ENCODE measurements at places on chromosomes 6 and 20. TPM values are rescaled to one million over a fixed set of nuclear protein-coding genes. Genes with fewer than 3 reads are reported as not detected.

WFDC10B gene
- not detected for total RNA-seq

SIRPG gene
- 0.28 TPM for total RNA-seq

REM1 gene
- 1.7 TPM for total RNA-seq

UBE2C gene
- 3.9 TPM for total RNA-seq

PCSK2 gene
- total RNA-seq = 0.51 TPM

GRCh38 chr20:50915424-50915823 is 15.8 kb downstream of the ADNP start:
- H3K4me3 ChIP-seq = no peak overlapping the region
- peaks cover 35% of the 10 kb centered on the region for H3K4me1 ChIP-seq
- no peak overlapping the region for H3K27ac ChIP-seq
- peaks cover 2% of the 10 kb centered on the region for H3K36me3 ChIP-seq

DNA sequence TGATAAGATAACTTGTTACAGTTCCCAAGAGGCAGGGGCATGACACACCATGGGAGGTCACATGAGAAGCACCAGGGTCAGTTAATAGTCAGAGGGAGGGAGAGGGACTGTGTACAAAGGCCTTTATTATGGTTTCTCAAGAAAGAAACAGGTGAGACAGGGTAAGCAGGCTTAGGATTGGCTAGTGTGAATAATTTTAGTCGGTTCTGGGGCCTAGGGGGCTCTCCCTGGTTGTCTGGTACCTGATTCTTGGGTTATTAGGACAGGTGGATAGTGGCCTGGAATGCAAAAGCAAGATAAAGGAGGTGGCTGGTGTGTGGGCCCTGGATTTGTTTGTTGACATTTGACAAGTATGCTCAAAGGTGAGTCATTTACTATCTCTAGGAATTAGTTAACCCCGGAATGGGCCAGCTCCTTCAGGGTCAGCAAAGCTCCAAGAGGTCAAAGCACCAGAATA is 49.4 kb upstream of the MCUR1 start:
- H3K4me1 ChIP-seq = no peaks in the 10 kb centered on the region
- peaks cover 9% of the 10 kb centered on the region for H3K27me3 ChIP-seq
- no peak overlapping the region for H3K4me3 ChIP-seq

- H3K27ac ChIP-seq = no peak overlapping the region
- no peaks in the 10 kb centered on the region for H3K27me3 ChIP-seq
- DNase-seq = no peak
- H3K36me3 ChIP-seq = no peaks in the 10 kb centered on the region
- no peaks in the 10 kb centered on the region for H3K4me1 ChIP-seq
Observed at GRCh38 chr6:15801912-15802311, 139.1 kb upstream of the DTNBP1 start.

GRCh38 chr6:89184344-89184743 is 32.8 kb downstream of the GABRR1 start:
- H3K36me3 ChIP-seq = no peaks in the 10 kb centered on the region
- peaks cover 2% of the 10 kb centered on the region for H3K4me1 ChIP-seq
- DNase-seq = no peak
- H3K27ac ChIP-seq = no peak overlapping the region

DNA sequence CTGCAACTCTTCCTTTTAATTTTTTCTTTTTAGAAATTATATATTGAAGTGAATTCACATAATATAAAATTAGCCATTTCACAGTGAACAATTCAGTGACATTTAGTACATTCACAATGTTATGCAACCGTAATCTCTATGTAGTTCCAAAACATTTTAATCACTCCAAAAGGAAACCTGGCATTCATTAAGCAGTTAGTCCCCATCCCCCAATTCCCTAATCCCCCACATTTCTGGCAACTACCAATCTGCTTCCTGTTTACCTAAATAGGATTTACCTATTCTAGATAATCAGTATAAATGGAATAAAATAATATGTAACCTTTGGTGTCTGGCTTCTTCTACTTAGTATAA is 8.5 kb upstream of the DDX27 start:
- H3K4me3 ChIP-seq = no peak overlapping the region
- H3K27ac ChIP-seq = no peak overlapping the region
- H3K4me1 ChIP-seq = no peaks in the 10 kb centered on the region
- DNase-seq = no peak

- H3K36me3 ChIP-seq = no peaks in the 10 kb centered on the region
- no peak overlapping the region for H3K27ac ChIP-seq
- no peaks in the 10 kb centered on the region for H3K27me3 ChIP-seq
- no peaks in the 10 kb centered on the region for H3K4me1 ChIP-seq
Observed at GRCh38 chr6:157984128-157984527, 2.5 kb downstream of the SYNJ2 start.

DNA sequence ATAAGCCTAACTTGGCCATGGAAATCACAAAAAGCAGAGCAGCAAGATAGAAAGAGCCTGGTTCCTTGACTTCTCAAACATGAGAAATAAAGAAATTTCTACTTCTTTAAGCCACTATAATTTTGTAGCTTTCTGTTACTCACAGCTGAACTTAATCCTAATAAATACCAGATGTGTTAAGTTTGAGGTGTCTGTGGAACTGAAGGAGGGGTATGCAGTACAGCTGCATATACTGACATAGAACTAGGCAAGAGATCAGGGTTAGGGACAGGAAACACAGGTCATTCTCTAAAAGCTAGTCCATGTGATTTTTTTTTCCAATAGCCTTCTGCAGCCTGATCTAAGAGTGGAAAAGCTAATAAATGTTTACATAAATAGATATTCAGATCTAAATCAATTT is 123.9 kb downstream of the COL12A1 start:
- H3K36me3 ChIP-seq = no peaks in the 10 kb centered on the region
- no peaks in the 10 kb centered on the region for H3K4me1 ChIP-seq
- no peak for DNase-seq
- H3K4me3 ChIP-seq = no peak overlapping the region
- H3K27me3 ChIP-seq = no peaks in the 10 kb centered on the region
- H3K27ac ChIP-seq = no peak overlapping the region

DNA sequence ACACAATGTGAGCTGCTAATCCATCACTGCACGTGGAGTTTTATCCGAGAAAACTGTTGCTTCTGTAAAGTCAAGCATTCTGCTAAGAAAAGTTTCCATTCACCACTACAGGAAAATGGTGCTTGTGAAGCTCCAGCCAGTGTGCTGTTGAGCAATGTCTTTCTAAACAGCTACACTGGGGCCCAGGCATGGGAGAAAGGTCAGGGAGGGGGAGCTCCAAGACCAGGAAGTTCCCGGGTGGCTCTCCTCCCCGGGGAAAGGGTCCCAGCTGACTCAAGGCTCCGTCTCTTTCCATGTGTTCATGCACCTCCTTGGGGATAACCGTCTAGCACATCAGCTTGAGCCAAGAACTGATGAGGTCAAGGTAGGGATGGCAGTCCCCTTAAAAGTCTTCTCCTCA is 20.5 kb downstream of the RPP40 start:
- no peak overlapping the region for H3K27ac ChIP-seq
- H3K4me3 ChIP-seq = no peak overlapping the region
- no peak for DNase-seq
- H3K36me3 ChIP-seq = no peaks in the 10 kb centered on the region
- no peaks in the 10 kb centered on the region for H3K4me1 ChIP-seq

DNA sequence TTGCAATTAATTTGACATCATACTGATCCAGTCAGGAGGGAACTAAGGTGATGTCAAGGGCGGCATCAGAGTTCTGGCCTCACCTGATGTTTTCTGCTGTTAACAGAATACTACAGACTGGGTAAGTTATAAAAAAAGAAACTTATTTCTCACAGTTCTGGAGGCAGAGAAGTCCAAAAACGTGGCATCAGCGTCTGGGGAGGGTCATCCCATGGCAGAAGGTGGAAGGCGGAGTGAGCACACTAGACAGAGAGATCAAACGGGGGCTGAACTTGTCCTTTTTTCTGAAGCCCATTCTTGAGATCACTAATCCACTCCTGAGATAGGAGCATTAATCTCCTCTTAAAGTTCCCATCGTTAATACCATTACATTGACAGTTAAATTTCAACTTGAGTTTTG is 3.3 kb upstream of the MTCH1 start:
- H3K27ac ChIP-seq = no peak overlapping the region
- no peaks in the 10 kb centered on the region for H3K27me3 ChIP-seq
- peaks cover 7% of the 10 kb centered on the region for H3K4me1 ChIP-seq
- H3K4me3 ChIP-seq = no peak overlapping the region
- no peaks in the 10 kb centered on the region for H3K36me3 ChIP-seq

GRCh38 chr6:35718911-35719381 is 17.9 kb upstream of the ARMC12 start:
- H3K4me1 ChIP-seq = peaks cover 26% of the 10 kb centered on the region
- no peak for DNase-seq
- no peak overlapping the region for H3K4me3 ChIP-seq
- no peaks in the 10 kb centered on the region for H3K36me3 ChIP-seq
- no peaks in the 10 kb centered on the region for H3K27me3 ChIP-seq
- H3K27ac ChIP-seq = peak overlapping the region; percentile 50

- H3K27ac ChIP-seq = no peak overlapping the region
- DNase-seq = no peak
- H3K27me3 ChIP-seq = peaks cover 19% of the 10 kb centered on the region
- H3K4me3 ChIP-seq = no peak overlapping the region
- H3K36me3 ChIP-seq = no peaks in the 10 kb centered on the region
Observed at GRCh38 chr20:25083141-25083772, 1.3 kb upstream of the VSX1 start.

DNA sequence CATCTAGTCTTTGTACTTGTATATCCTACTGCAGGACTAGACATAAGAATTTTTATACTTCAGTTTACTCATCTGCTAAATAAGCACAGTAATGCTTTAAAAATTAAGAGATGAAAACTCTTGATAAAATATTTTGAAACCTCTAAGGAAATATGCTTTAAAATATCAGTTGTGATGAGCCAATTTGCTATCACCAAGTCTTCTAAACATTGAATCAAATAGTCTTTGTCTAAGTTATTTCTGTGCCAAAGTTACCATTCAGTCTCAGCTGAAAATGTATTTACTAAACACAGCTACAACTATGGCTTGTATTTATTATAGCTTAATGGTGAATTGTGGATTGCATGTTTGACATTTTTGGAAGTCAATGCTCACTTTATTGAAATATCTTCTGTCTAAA is 46.2 kb upstream of the RFPL4B start:
- peaks cover under 1% of the 10 kb centered on the region for H3K4me1 ChIP-seq
- no peaks in the 10 kb centered on the region for H3K36me3 ChIP-seq
- no peaks in the 10 kb centered on the region for H3K27me3 ChIP-seq
- no peak for DNase-seq
- no peak overlapping the region for H3K27ac ChIP-seq

GRCh38 chr6:5280920-5281319 is 19.6 kb downstream of the FARS2 start:
- no peak for DNase-seq
- H3K4me1 ChIP-seq = no peaks in the 10 kb centered on the region
- H3K27ac ChIP-seq = no peak overlapping the region

All from lung (tissue), 17 donors.